ENCODE measurements at places on chromosomes 1 and 21.

- no peak for DNase-seq
These were observed 10.4 kb upstream of the FOXE3 start for GRCh38 chr1:47405697-47406096.

GRCh38 chr1:99745061-99745460 lies 21.4 kb downstream of the FRRS1 start:
- no peak for DNase-seq

DNA sequence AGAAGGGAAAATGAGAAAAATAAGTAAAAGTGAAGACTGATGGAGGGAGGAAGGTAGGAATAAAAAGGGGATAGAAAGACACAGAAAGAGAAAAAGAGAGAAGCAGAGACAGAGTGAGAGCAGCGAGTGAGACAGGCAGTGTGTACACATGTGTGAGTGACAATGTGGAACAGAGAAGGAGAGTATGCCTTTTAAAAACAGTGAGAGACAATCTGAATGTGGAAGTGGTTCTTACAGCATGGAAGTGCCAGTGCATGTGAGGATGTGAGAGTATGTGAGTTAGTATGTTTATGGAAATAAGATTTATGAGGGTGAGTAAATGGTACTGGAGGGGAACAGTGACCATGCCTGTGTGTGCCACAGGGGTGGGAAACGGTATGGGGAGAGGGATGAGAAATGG lies 1.2 kb downstream of the NEGR1 start:
- no peak for DNase-seq

GRCh38 chr1:187070076-187070475 lies 241.3 kb downstream of the PLA2G4A start:
- DNase-seq, result no peak

DNA sequence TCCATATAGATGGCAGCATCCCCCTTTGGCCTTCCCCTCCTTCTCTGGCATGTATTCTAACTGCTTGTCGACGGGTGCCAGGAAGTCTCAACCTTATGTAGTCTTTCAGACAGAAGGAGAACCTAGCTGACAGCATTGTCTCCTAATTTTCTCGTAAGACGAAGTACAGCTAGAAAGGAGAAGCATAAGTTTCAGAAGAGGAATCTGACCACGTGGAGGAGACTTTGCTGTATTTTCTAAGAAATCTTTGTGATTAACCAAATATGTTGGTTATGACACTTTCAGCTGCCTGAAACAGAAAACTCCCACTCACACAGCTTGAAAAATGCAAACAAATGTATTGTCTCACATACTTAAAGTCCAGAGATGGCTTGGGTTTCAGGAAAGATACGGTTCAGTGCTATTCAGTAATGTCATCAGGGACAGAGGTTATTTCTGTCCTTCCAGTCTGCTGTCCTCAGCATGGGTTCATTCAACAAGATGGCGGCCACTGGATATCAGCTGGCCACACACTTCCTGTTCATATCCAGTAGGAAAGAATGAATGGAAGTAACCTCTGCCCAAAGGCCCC lies 109.5 kb upstream of the ZNF648 start:
- DNase-seq, result no peak
